Stimulated activated naive CD4-positive, alpha-beta T cell (primary cell): ENCODE measurements at places on chromosomes 7 and 10.

DNA sequence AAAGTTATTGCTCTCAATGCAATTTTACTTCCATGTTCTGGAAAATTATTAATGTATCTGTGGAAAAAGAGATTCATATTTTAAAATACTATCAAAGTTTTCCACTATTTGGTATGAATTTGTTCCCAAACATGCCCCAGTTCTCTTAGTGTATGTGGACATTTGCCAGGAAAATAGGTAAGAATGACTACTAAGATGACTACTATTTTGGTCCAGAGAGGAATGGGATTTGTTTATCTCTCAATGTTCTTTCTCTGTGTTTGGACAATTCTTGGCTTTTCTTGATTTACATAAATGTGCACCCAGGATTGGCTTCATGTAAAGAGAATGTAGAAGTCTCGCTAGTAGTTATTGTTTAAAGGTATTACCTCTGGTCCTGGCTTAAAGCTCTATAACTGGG is 60.3 kb upstream of the POT1 start:
- DNase-seq: no peak

- DNase-seq: no peak
Measured at GRCh38 chr10:64261676-64262075, 740.5 kb downstream of the REEP3 start.

DNA sequence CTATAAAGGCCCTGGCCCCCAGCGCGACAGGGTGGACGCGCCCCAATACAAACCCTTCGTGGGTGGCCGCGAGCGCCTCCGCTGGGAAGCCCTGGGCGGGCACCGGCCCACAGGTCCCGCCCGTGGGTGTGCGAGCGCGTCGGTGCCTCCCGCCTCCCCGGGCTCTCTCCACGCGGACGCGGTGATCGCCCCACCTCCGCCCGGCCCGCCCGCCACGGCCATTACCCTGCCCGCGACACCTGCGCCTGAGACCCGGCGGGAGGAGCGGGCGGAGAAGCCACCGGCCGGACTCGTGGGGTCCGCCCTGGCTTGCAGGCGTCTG is 81.2 kb downstream of the PAX2 start:
- DNase-seq: no peak

GRCh38 chr7:1298051-1298930 is 65.6 kb downstream of the UNCX start:
- DNase-seq: no peak

- no peak for DNase-seq
Measured at GRCh38 chr10:76051007-76051936, 619.8 kb downstream of the LRMDA start.

DNA sequence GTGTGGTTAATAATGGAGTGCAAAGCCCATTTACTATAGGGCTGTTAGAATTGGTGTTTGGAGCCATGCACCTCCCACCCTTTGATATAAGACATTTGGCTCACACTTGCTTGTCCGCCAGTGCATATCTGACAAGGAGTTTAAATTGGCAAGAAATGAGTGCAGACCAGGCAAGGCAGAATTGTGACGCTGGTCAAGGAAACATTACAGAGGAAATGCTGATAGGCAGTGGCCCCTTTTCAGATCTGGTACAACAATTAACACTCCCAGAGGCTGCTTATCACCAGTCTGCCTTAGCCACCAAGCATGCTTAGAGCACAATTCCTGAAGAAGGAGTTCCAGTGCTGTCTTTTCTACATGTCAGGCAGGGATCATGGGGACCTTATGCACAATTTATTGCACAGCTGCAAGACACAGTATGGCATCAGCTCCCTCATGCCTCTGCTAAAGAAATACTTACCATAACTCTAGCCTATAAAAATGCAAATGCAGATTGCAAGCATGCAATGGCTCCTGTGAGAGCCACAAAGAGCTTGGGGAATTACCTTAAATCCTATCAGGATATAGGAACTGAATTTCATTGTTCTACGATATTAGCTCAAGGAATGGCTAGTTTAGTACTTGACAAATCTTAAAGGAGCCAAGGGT is 35.2 kb downstream of the OR13A1 start:
- DNase-seq: no peak

GRCh38 chr10:79376078-79376628 is 28.9 kb downstream of the PPIF start:
- no peak for DNase-seq

DNA sequence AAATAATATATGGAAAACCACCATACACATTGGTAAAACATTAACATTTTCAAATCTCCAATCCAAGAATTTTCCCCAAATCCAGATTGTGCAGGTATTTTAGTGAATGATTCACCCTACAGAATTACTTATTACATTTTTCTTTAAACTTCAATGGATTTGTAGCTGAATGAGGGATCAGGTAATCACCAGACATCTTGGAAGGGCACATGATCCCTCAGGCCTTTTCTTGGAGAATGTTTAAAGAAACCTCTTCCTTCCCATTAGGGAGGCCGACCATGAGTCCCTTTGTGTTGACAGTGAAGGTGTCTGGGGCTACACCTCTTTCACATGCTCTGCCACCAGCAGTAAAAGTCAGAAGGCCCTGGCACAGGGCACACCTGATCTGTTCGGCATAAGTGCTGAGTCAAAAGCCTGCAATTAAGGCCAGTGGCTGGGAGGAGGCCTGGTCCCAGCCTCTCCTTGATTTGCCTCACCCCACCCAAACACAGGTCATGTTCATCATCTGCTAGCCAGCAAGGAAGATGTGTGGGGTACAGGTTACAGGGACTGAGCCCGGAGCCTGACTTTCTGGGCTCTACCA is 207.7 kb downstream of the SNX10 start:
- no peak for DNase-seq

GRCh38 chr7:83985821-83986220 is 208.8 kb downstream of the SEMA3A start:
- no peak for DNase-seq

- no peak for DNase-seq
Measured at GRCh38 chr7:82745117-82745516, 301.5 kb upstream of the CACNA2D1 start.
